NCI-H1092 treated with DMSO at 0.1 percent for 48 hours (cell line): ENCODE measurements at places on chromosomes 3 and 15.

DNA sequence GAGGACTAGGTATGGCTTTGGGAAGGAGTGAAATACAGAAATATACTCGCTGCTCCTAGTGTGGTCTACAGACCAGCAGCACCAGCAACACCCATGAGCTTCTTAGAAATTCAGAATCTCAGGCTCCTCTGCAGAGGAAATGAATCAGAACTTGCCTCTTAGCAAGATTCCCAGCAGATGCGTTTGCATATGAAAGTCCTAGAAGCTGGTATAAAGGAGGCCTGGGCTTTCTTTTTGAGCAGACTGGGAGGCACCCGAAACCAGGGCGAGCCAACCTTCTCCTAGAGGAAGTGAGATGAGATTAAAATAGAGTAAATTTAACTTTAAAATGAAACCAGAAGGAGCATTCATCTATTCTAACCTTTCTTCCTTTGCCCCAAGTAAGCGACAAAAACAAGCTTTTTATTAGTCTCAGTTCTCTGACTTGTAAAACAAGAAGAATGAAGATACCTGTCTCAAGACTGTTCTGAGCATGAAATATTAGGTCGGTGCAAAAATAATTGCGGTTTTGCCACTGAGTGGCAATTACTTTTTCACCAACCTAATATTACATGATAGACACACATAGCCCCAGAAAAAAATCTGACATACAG is 140.0 kb downstream of the PDZRN3 start:
- DNase-seq = no peak

DNA sequence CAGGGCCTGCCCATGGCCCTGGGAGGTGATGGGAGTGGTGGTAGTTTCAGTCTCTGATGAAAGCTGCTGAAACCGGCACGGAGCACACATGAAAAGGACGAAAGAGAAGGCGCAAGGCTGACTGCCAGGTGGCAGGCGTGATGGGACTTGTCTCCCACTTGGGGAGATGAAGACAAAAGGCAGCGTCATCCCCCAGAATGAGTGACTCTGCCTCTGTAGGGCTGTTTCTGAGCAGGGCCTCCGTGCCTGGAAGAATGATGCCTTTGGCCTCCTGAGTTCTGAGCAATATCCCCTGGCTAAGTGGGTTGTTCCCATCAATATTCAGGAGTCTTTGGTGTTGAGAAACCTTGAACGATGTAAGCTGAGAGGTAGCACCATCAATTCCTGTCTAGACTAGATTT is 237.8 kb downstream of the OPA1 start:
- peak; percentile 43 for DNase-seq

GRCh38 chr3:128040660-128041059 is 11.6 kb upstream of the SEC61A1 start:
- DNase-seq = no peak

- no peak for DNase-seq
Observed at GRCh38 chr15:69718436-69718835, 265.8 kb downstream of the RPLP1 start.

GRCh38 chr3:73661265-73661664 is 36.5 kb upstream of the PDZRN3 start:
- DNase-seq = no peak

DNA sequence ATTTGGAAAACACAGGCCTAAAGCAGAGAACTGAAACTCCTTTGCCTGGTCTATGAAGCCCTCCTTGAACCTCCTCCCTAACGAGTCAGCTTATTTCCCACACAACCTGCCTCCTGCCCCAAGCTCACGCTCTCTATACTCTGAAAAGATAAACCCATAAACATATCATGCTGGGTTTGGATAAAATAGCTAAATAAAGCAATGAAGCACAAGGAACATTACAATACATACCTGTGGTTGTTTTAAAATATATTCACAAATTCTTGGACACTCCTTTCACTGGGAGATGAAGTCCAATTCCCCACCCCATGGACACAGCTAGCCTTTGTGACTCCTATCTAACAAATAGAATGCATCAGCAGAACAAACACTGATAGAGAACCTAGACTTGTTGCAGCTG is 98.2 kb downstream of the PLCH1 start:
- no peak for DNase-seq

DNA sequence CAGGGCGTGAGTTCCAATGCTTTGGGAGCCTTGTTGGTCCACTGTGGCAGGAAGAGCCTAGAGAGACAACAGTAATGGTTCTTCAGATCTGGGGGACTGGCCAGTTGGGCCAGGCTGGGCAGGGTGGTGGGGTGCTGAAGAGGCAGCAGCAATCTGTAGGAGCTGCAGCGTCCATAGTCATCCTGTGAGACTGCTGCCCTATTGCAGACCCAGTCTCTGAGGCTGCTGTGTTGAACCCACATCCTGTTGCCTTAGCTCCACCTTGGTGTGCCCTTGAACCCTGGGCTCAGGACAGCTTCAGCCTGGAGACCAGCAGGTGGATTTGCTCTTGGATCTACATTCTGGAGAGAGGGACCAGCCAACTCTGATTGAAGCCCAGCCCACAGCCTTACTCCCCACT is 23.6 kb upstream of the ETV5 start:
- no peak for DNase-seq

DNA sequence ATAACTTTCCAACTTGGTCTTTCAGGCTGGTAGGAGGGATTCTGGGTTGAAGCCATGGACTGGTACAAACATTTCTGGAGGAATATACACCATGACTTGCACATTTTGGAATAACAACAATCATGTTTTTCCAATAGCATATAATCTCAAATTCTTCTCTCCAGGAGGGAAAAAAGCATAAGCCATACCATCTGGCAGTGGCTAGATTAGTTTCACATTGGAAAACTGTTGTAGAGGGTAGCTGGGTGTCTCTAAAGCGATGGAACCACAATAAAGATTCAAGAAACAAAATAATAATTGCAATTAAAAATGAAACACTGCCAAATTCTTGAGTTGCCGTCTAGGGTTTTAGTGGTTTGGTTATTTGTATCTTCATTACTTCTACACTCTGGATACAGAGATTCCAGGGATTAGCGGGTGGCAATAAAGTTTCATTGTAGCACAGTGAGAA is 278.5 kb upstream of the RASGRP1 start:
- no peak for DNase-seq

GRCh38 chr15:98981851-98982722 is 25.5 kb downstream of the PGPEP1L start:
- DNase-seq = no peak

GRCh38 chr3:73094129-73094528 is 32.7 kb downstream of the EBLN2 start:
- DNase-seq = no peak

DNA sequence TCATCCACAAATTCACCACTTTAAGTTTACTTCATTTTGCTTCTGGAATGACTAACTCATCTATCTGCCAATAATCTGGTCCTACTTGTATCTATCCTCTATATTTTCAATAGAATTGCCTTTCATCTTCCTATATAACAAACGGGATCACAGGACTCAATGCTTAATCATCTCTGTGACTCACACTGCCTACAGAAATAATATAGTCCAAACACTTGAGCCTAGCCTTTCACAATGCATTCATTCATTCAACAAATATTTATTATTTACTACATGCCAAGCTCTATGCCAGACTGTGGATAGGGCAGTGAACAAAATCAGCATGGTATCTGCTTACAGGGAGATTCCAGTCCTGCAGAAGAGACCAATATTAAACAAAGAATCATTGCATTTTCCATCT is 16.6 kb upstream of the AGTR1 start:
- no peak for DNase-seq

- DNase-seq = no peak
Observed at GRCh38 chr3:177317247-177317646, 120.0 kb upstream of the TBL1XR1 start.

DNA sequence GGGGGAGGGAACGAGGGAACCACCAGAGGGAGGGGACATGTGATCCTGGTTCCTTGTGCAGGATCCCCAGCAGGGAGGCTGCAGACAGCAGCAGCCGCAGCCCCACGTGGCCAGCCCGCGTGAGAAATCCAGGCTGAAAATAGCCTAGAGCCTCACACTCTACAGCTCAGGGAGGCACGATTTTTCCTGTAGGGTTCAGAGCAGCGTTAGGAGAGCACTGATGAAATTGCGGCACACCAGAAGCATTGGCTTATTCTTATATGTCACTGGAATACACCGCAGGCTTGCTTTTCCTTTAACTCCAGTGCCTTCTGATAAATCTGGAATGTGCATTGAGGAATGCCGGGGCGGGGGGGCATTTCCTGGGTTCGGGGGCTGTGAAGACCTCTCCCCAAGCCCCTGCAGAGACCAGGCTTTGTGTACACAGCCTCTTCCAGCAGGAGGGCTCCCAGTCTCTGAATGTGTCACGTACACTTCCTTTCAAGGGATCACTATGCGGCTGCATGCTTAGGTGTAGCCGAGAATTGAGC is 193.0 kb downstream of the ATP10A start:
- peak; percentile 51 for DNase-seq

- DNase-seq = no peak
Observed at GRCh38 chr15:40917585-40917984, 11.6 kb upstream of the DLL4 start.

GRCh38 chr3:126983276-126983652 is 349 bp downstream of the PLXNA1 start:
- DNase-seq = no peak

- no peak for DNase-seq
Observed at GRCh38 chr3:30638685-30639412, 32.4 kb downstream of the TGFBR2 start.

DNA sequence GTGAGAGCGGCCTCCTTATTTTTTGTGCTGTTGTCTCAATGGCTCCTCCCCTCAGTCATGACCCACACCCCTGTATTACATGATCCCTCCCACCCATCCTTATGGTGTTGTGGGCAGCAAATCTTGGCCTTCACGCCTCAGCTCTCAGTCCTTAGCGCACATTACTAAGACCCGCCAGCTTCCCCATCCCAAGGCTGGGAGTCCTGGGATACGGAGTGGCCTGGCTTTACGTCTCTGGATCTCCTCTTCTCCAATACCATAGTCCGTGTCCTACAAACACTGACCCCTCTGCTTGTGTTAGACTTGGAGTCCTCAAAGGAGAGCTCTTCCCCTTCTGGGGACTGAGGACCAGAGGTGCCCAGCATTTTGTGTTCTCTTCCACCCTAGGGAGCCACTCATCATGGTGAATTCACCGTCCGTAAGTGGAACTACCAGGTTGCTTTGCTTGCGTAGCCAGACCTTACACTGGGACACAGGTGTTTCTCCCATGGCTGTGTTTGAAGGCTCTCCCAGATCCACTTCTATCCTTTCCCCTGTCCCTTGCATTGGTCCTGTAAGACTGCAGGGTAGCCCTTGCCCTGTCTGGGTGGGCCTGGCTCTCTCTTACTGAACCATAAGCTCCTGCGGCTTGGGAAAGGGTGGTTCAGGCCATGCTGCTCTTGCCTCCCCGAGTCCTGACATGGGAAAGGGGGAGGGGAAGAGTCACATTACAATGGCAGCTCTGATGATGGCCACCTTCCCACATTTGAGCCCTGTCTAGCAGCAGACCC is 13.6 kb downstream of the GRM2 start:
- no peak for DNase-seq

DNA sequence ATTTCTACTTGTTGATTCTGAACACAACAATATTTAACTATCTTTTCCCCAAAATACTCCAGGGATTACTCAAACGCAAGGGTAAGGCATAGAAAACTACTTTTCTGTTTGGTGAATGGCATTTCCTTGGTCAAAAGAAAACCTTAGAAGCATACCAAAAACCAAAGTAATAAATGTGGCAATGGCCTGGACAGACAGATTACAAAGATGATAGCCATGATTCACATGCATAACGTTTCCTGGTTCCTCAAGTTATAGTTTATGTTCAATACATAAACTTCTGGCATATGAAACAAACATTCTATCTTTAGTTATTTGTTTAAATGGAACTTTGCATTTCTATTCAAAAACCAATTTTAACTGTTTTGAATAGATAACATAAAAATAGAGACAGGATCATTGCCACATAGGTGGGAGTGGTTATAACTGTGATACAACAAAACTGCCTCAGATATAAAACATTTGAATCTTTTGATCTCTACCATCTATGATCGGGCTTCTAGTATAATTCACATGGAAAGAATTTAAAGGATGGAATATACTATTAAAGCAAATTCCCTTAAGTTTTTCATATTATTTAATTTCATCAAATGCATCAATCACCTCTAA is 32.1 kb downstream of the FOXP1 start:
- no peak for DNase-seq

- no peak for DNase-seq
Observed at GRCh38 chr3:102205647-102206046, 229.2 kb upstream of the ZPLD1 start.

DNA sequence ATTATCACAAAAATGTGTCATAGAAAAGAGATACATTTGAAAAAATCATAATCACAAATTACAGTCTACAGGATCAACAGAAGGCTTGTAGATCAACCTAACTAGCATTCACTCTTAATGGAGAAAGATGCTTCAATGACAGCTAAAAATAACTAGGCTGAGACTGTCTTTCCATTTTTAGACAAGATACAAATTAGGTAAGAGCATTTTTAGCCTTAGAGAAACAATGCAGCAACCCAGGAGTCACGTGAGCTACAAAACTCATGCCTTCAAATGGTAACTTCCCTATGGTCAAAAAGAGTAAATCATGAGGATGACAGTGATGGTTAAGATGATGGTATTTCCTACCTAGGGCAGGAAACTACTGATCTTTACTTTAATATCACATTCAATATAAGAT is 415.4 kb downstream of the MAGI1 start:
- DNase-seq = no peak

GRCh38 chr15:89197503-89197971 is 23.8 kb downstream of the RLBP1 start:
- no peak for DNase-seq

GRCh38 chr15:33858836-33859235 is 109.5 kb upstream of the CHRM5 start:
- DNase-seq = no peak

GRCh38 chr3:15298504-15298903 is 33.9 kb downstream of the SH3BP5 start:
- no peak for DNase-seq

DNA sequence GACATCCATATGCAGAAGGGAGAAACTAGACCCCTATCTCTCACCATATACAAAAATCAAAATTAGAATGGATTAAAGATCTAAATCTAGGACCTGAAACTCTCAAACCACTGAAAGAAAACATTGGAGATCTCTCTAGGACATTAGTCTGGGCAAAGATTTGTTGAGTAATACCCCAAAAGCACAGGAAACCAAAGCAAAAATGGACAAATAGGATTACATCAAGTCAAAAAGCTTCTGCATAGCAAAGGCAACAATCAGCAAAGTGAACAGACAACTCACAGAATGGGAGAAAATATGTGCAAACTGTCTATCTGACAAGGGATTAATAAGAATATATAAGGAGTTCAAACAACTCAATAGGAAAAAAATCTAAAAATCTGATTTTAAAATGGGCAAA is 54.8 kb downstream of the MYO9A start:
- DNase-seq = no peak
